ENCODE measurements at places on chromosomes 4 and X.

DNA sequence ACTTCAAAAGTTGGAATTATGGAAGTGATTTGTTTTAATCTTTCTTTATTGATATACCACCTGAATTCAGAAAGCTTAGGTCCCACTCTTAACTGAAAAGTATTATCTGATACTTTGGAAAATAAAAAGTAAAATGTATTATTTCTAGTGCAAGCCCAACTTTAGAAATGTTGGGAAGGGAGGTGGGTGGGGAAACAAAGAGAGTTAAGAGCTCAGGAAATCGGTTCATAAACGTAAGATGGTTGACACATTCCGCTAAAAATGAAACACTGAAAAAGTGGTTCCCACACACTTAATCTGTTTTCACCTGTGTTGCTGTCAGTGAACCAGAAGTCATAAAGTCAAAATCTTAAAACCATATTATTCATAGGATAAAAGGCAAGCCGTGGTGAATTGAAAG is 237.4 kb downstream of the BANK1 start:
- no peak for DNase-seq

GRCh38 chr4:173318648-173319211 is 15.4 kb downstream of the HMGB2 start:
- no peak for DNase-seq

GRCh38 chr4:11471618-11472017 is 42.9 kb upstream of the HS3ST1 start:
- no peak for DNase-seq

GRCh38 chr4:2070421-2071251 is 11.5 kb downstream of the NAT8L start:
- no peak for DNase-seq

DNA sequence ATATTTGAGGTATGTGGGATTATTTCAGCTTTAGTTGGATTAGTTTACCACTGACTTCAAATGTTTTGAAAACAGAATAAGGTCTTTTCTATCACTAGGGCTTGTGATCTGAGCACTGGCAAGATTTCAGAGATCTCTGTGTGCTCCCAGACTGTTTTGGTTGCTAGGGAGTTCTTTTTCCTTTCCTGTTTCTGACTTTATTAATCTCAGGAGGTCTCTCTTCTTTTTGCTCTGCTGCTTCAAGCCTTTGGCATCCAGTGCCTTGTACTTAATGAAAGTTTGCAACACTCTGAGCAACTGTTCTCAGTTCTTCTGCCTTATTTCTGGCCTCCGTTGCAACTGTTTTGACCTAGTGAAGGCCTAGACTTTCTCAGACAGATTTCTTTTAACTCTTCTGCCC is 32.1 kb upstream of the PAQR3 start:
- no peak for DNase-seq

DNA sequence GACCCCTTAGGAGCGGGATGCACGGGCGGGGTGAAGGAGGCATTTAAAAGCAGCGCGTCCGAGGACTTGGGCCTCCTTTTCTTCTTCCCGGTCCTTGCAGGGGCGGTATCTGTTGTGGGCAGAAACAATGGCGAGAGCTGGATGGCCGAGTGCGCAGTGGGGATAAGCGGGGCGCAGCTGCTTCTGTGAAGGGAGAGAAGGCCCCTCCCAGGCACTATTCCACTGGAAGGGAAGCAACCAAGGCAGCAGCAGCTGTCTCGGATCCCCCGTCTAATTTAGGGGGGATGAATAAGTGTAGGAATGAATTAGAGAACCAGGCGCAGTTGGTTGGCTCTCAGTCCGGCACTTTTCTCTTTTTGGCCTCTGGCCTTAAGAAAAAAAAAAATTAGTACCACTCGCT is 995 bp downstream of the SMARCA5 start:
- DNase-seq, result no peak

GRCh38 chr4:45302828-45303227 is 576.5 kb upstream of the GNPDA2 start:
- DNase-seq, result no peak

GRCh38 chrX:105221374-105221773 is 880 bp upstream of the TEX13A start:
- no peak for DNase-seq

DNA sequence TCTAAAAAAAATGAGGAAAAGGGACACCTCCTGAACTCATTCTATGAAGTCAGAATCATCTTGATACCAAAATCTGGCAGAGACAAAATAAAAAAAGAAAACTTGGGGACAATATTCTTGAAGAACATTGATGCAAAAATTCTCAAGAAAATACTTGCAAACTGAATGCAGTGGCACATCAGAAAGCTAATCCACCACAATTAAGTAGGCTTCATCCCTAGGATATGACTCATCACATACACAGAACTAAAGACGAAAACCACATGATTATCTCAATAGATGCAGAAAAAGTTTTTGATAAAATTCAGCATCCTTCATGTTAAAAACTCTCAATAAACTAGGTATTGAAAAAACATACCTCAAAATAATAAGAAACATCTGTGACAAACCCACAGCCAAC is 98.3 kb downstream of the FAM47B start:
- peak; percentile 8 for DNase-seq

DNA sequence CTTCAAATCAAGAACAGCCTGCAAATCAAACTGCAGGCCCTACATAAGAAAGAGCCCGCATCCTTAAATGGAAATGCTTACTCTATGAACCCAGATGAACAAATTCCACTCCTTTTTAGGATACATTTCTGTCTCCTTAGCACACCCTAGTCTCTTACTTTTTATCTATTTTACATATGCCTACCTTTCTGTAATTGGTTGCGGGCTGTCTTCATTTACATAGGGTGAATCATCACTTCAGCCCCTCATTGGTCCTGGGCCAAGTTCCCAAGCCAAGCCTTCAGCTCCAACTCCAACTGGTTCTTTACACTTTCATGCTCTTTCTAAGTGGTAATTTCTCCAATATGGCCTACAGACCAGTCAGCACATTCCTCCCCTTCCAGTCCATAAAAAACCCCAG is 219.3 kb downstream of the TRAM1L1 start:
- DNase-seq, result peak; percentile 15

GRCh38 chr4:188076169-188076568 is 33.2 kb downstream of the TRIML2 start:
- DNase-seq, result no peak

- DNase-seq, result no peak
Observed at GRCh38 chr4:185457136-185457535, 14.4 kb downstream of the CCDC110 start.

DNA sequence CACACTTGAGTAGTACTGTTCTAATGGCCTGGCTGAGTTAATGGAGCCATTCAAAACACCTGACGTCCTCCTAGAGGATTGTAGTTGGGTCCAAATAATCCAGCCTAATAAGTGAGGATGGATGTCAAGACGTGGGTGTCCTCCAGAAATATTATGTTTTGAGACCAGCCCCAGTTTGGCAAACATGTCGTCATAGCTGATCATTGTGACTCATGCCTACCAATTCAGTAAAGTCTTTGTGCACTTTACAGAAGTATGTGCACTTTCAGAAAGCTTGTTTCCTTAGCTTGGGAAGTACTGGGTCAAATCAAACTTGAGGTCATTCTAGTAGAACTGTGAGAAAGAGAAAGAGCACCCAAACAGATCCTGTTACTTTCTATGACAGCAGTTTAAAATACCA is 37.6 kb upstream of the GLRA2 start:
- no peak for DNase-seq

- peak; percentile 87 for DNase-seq
Observed at GRCh38 chrX:47662144-47662657, 3.2 kb upstream of the UXT start.

DNA sequence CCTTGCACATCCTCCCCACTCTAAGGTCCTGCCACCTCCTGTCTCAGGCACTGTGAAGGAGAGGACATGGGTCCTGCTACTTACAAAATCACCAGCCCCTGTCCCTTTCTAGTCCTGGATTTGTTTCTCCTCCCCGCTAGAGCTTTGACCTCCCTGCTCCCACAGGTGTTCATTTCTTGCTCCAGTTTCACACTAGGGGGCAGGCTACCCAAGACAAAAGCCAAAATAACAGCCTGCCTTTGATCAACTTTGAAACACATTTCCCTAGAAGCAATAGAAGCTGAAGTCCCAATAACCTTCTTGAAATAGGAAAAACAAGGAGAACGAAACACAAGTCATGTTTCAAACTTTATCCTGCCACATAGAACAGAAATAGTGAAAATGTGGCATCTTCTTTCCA is 164.4 kb downstream of the QDPR start:
- DNase-seq, result no peak

DNA sequence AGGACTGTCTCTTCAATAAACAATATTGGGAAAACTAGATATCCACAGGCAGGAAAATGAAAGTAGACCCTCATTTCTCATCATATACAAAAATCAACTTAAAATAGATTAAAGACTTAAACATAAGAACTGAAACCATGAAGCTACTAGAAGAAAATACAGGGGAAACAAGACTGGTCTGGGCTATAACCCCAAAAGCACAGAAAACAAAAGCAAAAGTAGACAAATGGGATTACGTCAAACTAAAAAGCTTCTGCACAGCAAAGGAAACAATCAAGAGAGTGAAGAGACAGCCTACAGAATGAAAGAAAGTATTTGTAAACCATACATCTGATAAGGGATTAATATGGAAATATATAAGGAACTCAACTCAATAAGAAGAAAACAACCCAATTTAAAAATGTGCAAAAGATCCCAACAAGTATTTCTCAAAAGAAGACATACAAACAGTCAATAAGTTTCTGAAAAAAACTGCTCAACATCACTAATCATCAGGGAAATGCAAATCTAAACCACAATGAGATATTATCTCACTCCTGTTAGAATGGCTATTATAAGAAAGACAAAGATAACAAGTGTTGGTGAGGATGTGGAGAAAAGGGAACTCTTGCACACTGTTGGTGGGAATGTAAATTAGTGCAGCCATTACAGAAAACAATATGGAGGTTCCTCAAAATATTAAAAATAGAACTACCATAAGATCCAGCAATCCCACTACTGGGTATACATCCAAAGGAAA is 325.3 kb upstream of the RASGEF1B start:
- no peak for DNase-seq

Measured in fibroblast of skin of left biceps (primary cell).